HT-29 (cell line): ENCODE measurements at places on chromosomes 1 and 21. TPM values are rescaled to one million over a fixed set of nuclear protein-coding genes. Genes with fewer than 3 reads are reported as not detected.

GRCh38 chr1:86757272-86757984, 53.1 kb downstream of the SH3GLB1 start:
- no peak for DNase-seq

GRCh38 chr1:224615861-224616755, at the start of gene CNIH3:
Gene CNIH3, plus strand, starts transcription at chr1:224616317. Its CDS starts 858 bp downstream, at chr1:224617175.
- no peak for DNase-seq

DNA sequence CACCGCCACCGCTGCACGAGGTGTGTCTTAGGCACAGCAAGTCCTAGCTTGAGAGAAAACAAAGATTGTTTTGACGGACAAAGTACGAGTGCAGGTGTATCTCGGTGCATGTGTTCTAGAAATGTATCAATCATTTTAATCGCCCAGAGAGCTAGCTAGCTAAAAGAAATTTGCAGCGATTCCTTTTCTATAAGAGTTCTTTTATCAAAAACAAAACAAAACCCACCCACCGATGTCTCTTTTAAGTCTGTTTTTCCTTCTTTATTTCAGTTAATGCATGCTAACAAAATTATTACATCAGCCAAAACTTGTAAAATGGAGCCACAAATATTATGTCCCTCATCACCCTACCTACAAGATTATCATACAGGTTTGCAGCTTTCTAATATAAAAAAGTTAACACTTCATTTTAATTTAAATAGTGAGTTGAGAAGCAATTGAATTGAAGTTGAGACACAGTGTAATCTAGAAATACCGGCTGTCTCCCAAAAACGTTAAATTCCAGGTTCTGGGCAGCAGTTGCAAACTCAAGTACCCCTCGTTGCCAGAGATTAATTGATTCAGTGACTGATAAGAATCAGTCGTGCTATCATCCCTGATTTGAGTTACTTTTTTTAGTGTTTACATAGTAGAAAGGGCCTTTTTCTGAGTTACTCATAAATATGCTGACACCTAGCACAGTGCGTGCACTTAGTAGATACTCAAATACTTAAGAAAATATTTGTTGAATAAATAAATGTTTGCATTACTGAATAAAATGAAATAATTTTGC, 1.5 kb upstream of the SYDE2 start:
- DNase-seq = peak; percentile 53

- DNase-seq = no peak
These were observed 26.4 kb upstream of the ROR1 start for GRCh38 chr1:63747445-63747844.

GRCh38 chr1:200903793-200904192, 9.1 kb downstream of the INAVA start:
- no peak for DNase-seq

- DNase-seq = no peak
These were observed 27.6 kb downstream of the NCF2 start for GRCh38 chr1:183562701-183563100.

- no peak for DNase-seq
These were observed 20.8 kb downstream of the LRRC52 start for GRCh38 chr1:165564561-165564960.

DNA sequence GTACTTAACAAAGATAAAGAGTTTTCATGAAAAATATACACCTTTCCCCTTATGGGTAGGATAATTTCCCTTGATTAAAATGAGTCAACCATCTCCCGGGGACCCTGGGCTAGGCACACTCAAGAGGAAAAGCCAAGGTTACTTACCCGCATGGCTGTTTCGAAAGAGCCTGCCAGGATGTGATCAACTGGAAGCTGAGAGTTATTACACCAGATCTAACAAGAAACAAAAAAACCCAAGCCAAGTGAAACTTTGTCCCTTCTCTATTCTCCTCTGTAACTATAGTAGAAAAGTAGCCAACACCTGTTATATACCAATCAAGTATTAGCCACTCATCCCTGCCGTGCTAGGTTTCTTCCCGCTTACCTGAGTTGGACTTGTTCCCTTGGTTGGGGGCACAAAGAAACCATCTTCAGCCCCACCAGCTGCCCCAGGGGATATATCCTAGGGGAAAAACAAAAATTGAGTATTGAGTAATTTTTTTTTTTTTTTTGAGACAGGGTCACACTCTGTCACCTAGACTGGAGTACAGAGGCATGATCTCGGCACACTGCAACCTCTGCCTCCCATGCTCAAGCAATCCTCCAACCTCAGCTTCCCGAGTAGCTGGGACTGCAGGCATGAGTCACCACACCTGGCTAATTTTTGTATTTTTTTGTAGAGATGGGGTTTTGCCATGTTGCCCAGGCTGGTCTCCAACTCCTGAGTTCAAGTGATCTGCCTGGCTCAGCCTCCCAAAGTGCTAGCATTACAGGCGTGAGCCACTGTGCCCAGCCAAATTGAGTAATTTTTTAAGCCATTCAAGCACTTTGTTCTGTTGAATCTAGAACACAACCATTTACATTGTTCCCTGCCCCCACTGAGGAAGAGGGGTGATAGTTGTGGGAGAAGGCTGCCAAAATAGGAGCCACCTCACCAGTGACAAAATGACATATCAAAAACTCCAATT, 8.4 kb upstream of the PEX19 start:
- no peak for DNase-seq

DNA sequence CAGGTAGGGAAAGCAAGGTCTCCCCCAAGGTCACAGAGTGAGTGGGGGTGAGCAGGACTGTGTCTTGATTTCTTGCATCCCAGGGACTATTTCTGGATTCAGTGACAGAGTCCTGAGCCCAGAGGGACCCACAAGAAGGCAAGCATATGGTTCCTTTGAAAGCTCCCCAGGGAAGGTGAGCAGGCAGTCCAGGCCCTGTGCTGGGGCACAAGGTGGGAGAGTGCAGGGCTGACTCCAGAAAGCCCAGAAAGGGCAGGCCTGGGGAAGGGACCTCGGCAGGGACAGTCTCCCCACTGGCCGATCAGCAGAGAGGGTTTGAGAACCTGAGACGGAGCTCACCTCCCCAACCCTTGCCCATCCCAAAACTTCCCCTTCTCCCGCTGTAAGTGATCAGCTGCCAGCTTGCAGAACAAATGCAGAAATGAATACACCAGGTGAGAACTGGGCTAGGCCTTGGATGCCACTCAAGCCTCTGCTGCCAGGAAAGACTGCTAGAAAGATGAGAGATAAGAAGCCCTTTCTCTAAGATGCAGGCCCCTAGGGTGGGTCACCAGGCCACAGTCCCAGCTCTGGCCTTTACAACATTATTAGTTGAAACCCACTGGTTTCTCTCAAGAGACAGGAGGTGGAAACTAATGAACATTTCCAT, 121.0 kb downstream of the GLIS1 start:
- DNase-seq = no peak

DNA sequence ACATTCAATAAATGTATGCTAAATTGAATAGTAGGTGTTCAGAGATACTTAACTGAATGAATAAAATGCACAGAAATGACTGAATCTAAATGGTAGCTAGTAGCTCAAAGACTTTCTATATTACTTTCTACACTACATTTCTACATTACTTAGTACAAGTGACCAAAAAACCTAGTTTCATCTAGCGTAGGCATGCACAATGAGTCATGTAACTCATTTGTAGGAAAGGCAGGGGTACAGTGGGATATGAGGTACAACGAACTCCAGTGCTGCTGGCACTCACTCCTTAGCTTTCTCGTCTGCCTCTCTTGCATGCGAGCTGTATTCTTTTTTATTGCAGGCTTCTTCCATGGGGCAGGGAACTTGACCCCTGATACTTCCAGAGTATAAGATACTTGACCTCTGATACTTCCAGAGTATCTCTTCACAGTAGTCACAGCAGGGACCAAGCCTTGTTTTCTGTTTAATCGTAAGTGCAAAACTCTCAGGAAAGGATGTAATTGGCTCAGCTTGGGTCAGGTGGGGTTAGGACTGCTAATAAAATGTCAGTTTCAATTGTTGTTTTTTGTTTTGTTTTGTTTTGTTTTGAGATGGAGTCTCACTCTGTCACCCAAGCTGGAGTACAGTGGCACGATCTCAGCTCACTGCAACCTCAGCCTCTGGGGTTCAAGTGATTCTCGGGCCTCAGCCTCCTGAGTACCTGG, 4.9 kb upstream of the ATP2B4 start:
- DNase-seq = no peak

- DNase-seq = no peak
These were observed 11.4 kb downstream of the RPE65 start for GRCh38 chr1:68438310-68438709.

Gene CDA
- total RNA-seq = 1.7 and 3.2 TPM in 2 replicates

Gene TAGLN2
- 778 and 828 TPM in 2 replicates for total RNA-seq

Gene SDE2
- total RNA-seq = 13.1 and 13.8 TPM in 2 replicates
